ENCODE measurements at places on chromosomes 5 and 9. TPM values are rescaled to one million over a fixed set of nuclear protein-coding genes. Genes with fewer than 3 reads are reported as not detected.

- DNase-seq, result no peak
Measured at GRCh38 chr5:68282001-68282400, 66.4 kb downstream of the PIK3R1 start.

GRCh38 chr5:125835293-125836172 lies 587.7 kb upstream of the GRAMD2B start:
- DNase-seq, result peak; percentile 17

- no peak for DNase-seq
Measured at GRCh38 chr9:136153381-136154065, 34.8 kb upstream of the TMEM250 start.

Gene SLF1
- polyA plus RNA-seq, result 2.9 TPM

Gene PDE6A
- 0.81 TPM for polyA plus RNA-seq

Gene IL4
- polyA plus RNA-seq, result not detected

Gene DAP
- polyA plus RNA-seq, result 122 TPM

DNA sequence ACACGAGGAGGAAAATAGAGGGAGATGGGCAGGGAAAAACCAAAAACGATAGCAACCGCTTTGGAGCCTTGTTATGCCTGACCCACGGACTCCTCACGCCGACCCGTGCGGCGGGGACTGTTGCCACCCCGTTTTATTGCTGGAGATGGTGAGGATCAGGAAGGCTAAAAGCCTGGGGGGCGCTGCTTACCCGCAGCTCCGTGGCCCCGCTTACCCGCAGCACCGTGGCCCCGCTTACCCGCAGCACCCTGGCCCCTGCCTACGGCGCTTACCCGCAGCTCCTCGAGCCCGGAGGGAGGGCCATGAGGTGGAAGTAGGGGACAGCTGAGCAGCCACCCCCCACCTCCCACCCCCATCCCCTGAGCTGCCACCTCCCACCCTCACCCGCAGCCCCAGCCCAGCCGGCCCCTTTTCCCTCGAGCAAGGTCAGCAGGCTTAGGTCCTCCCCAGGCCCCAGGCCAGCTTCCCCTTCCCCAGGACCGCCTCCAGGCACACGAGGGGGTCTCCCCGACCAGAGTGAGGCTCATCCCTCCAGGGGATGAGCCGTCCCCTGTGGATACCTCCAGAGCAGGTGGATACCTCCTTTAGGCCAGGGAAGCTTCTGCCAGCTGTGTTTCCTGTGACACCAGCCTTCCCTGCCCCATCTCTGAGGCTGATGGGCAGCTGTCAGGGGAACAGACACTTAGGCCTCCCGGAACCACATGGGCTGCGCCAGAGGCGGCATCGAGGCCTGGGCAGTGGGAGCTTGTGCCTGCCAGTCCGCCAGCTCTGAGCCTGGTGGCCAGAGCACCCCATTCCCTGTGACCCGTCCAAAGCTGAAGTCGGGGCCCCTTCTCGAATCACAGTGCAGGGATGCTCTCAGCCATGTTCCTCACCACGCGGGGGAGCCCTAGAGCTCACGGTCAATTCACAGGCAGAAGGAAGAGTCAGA lies 92.3 kb downstream of the LMX1B start:
- DNase-seq, result peak; percentile 74

Gene PPIC
- polyA plus RNA-seq, result 14.4 TPM

- no peak for DNase-seq
Measured at GRCh38 chr9:84940294-84940693, 270.8 kb downstream of the NTRK2 start.

DNA sequence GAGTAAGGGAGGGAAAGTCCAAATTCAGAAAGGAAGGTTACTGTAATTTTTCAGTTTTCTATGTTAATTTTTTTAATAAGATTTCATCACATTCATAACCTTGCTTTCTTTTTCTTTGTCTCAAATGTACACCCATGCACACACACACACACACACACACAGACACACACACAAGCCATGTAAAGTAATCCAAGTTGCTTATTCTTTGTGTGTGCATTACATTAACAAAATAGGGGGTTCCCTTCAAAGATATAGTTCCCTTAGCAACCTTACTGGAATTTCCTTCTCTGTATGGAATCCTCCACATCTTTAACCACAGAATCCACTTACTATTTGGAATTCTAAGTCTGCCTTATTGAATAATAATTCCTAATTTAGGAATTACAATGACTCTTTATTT lies 32.7 kb downstream of the ZNF366 start:
- DNase-seq, result no peak

- DNase-seq, result no peak
Measured at GRCh38 chr9:34370970-34371880, 5.5 kb downstream of the MYORG start.

- DNase-seq, result no peak
Measured at GRCh38 chr9:130259044-130259443, 6.5 kb upstream of the HMCN2 start.

GRCh38 chr9:96383165-96383942 lies at the start of gene SLC35D2:
Gene SLC35D2, minus strand, starts transcription at chr9:96383711. Its CDS starts 77 bp downstream, at chr9:96383634.
- DNase-seq, result peak; percentile 64

- no peak for DNase-seq
Measured at GRCh38 chr5:73816656-73817420, 190.8 kb downstream of the ARHGEF28 start.

Gene CARTPT
- polyA plus RNA-seq, result 48.5 TPM

GRCh38 chr5:74319076-74319475 lies 321.5 kb downstream of the ENC1 start:
- no peak for DNase-seq

- no peak for DNase-seq
Measured at GRCh38 chr5:95280401-95281095, 4.3 kb downstream of the MCTP1 start.

DNA sequence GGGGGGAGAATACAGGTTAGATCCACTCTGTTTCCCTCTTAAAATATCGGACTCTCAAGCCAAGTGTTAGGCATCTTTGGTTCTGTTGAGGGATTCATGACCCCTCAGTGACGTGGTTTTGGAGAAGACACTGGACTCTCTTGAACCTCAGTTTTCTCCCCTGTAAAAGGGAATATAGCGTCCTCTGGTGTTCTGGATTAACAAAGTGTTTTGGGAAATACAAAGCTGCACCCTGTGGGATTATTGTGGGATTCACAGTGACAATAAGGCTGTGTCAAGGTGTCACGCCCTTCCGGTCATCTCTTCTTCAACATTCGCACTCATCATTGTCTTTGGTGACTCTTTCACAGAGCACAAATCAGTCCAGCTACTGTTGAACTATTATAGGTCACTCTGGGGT lies 139.0 kb downstream of the IRX1 start:
- no peak for DNase-seq

- no peak for DNase-seq
Measured at GRCh38 chr5:84303315-84303714, 81.4 kb downstream of the EDIL3 start.

Gene PDGFRB
- polyA plus RNA-seq, result 37.2 TPM

GRCh38 chr9:1087120-1087881 lies 37.1 kb downstream of the DMRT2 start:
- no peak for DNase-seq

Gene IL33
- 19.9 TPM for polyA plus RNA-seq

DNA sequence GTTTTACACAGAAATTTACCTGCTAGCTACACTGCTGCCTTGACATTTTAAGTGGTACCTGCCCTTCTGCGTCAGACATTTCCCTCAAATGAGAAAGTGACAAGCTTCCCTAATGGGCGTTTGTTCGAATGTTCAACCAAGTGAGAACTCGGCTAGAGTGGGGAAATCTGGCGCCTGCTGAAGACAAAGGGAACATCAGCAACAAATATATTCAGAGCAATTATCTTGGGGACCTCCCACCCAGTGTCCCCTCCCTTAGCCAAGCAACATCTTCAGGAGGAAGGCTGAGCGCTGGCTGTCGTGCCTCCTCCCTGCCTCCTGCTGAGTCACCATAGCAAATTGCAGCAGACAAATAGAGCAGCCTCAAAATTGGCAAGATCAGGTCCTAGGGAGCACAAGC lies 57.1 kb downstream of the MFAP3 start:
- DNase-seq, result no peak
